Stimulated activated CD4-positive, alpha-beta T cell treated with anti-CD3 and anti-CD28 coated beads, Interleukin-1b, Interleukin-23, amount 100 ng/mL, for 48 hours (primary cell): ENCODE measurements at places on chromosomes 2 and 18.

- no peak for DNase-seq
Observed at GRCh38 chr2:148167855-148168254, 147.0 kb downstream of the MBD5 start.

GRCh38 chr2:25044990-25045389 is 3.1 kb downstream of the EFR3B start:
- peak; percentile 36 for DNase-seq

DNA sequence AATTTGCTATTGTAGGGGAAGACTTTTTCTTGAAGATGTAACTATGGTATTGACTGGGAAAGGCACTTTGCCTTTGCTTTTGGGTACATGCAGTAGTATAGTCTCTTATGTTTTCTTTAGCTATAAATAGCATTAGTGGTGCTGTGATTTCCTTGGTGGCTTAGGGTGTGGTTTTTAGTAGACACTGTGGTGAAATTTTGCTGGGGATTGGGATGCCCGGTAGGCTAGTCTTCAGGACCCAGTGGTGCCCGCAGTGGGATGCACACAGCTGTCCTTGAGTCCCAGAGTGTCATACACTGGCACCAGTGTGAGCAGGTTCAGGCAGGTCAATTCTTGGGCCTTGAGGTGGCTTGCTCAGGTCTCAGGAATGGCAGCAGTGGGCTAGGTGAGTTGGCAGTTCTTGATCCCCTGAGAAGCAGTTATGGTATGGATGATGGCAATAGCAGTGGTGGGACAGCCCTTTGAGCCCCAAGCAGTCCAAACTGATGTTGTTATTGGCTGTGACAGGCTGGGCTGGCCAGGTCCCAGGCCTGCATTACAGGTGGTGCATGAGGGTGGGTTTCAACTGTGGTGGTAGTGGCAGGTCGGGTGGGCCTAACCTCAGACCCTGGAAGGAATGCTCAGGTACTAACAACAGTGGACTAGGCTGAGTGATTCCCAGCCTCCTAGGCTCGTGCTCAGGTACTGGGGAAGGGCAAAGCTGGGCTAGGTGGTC is 124.3 kb downstream of the XRCC5 start:
- no peak for DNase-seq

DNA sequence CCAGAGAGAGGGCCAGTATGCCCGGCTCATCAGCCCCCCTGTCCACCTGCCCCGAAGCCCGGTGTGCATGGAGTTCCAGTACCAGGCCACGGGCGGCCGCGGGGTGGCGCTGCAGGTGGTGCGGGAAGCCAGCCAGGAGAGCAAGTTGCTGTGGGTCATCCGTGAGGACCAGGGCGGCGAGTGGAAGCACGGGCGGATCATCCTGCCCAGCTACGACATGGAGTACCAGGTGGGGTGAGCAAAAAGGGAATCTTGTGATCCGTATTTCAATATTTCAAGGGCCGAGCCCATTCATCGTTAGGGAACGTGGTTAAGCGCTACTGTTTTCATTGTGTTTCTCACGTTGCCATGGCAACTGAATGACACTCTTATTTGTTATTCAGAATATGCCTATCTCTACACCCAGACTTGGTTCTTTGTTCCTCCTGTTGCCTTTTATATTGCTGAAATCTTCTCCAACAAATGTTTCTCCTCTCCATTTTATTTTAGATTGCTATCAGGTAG is 81.5 kb downstream of the NRP2 start:
- peak; percentile 21 for DNase-seq

DNA sequence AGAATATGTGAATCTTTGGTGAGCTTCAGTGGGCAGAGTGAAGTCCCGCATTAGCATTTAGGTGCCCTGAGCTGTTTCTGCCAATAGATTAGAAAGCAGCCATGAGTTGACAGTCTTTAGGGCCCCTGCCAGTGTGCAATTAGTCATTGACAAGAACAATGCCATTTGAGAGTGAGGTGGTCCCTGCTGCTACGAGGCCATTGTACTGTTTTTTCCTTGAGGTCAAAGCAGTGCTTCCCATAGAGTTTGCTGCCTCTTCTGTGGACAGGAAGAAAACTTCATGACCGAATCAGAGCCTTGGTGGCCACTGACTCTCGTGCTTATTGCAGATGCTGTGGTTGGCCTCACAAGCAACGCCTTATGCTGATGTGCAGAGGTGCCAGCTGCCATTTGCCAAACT is 102.7 kb downstream of the SH3BP4 start:
- no peak for DNase-seq

GRCh38 chr18:12406371-12407111 is 1.2 kb upstream of the PRELID3A start:
- no peak for DNase-seq

DNA sequence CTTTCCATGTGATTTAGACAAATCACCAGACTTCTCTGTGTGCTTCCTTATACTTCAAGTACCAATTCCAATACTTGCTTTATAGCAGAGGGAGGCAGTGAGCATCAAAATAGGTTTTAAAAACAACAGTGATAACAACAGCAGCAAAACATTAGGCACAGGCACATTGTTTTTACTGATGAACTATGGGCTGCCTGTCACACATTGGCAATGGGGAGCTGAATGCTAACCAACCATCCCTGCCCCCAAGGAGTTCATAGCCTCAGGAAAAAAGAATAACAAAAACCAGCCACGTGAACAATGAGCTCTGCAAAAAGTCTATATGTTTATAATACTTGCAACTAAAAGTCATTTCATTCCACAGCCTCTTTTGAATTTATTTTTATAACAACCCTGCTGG is 287.9 kb upstream of the TRIB2 start:
- no peak for DNase-seq

DNA sequence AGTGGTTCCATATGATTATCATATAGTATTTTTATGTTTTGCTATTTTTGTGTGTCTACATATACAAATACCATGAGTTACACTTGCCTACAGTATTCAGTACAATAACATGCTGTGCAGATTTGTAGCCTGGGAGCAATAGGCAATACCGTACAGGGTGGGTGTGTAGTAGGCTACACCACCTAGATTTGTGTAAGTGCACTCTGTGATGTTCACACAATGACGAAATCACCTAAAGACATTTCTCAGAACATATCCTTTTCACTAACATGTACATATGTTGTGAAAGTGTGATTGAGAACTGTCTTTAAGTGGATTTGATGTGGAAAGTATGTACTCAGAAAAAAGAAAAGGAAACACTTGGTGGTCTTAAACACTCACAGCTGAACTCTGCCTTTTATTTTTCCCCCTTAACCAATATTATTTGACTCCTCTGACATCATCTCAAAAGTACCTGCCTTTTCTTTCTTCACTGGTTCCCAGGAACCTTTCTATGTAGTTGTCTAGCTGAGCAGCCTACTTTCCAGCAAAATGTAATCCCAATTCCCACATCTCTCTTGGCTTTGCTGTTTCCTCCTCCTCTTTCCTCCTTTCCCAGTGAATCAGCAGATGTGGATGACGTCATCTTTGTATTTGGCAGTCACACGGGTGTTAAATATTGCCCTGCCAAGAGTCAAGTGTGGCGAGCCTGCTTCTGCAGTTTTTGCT is 47.7 kb downstream of the OSBPL6 start:
- DNase-seq: no peak

GRCh38 chr18:12895014-12895413 is 11.0 kb upstream of the PTPN2 start:
- no peak for DNase-seq

DNA sequence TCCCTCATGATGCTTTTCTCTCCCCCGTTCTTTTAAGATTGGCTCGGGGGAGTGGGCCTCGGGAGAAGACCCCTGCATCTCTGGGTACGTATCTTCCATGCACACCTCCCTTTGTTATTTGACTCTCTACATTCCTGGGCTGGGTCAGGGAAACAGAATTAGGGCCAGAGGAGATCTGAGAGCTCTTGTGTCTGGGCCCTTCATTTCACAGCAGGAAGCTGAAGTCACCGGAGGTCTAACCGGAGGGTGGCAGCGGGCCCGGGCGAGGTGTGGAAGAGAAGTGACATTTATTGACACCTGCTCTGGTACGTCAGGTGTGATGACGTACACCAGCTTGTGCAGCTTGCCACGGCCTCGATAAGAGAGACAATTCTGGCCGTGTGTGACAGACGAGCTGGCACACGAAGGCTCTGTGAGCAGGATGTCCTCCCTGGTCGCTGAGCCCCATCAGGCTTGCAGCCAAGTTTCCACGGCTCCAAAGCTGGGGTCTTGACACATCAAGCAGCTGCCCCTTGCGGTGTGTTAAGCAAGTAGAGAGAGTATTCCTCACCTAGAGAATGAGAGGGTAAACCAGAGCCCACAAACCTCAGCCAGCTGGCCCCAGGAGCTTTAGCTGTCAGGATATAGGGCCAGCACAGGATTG is 30.4 kb downstream of the TOGARAM2 start:
- DNase-seq: peak; percentile 68

DNA sequence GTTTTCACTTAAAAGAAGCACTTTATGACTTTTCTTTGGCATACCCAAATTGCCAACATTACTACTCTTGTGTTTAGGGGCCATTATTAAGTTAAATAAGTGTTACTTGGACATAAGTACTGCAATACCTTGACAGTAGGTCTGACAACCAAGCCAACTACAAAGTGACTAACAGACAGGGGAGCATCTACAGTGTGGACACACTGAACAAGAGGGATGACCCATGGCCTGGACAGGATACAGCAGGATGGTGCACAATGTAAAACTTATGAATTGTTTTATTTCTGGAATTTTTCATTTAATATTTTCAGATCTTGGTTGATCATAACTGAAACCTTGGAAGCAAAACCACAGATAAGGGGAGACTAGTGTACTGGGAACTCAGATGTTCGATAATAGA is 4.0 kb upstream of the INPP1 start:
- no peak for DNase-seq

- DNase-seq: no peak
Observed at GRCh38 chr2:18268400-18268799, 292.1 kb downstream of the RDH14 start.

- DNase-seq: no peak
Observed at GRCh38 chr18:8562919-8563318, 46.3 kb upstream of the RAB12 start.

- no peak for DNase-seq
Observed at GRCh38 chr2:165113414-165113813, 90.4 kb downstream of the SCN3A start.

DNA sequence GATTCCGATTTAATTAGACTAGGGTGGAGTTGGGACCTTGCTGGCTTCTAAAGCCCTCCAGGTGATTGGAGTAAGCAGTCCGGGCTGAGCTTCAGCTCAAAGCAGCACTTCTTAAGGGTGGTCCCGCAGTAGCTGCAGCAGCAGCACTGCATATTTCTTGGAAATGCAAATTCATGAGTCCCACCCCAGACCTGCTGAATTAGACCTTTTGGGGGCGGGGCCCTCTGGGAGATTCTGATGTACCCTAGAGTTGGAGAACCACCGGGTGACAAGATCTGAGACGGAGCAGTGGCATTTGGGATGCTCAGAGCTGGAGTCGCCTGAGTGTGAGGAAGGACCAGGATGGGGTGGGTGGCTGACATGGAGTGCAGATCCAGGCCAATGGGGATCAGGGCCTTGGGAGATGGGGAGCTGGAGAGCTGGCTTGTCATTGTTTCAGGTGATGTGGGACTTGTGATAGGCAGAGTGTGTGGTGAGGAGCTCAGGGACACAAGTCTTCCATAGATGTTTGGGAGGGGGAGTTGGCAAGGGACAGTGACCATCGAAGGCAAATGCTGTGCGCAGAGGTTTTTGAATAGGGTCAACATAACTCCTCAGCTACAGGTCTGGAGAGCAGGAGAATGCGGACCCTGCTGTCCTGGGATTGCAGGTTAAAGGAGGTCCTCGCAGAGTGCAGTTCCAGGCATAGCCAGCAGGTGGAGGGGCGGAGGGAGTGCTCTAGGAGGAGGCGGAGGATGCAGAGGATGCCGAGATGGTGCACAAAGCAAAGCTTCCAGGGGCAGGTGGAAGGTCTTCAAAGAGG is 130.9 kb upstream of the RAB12 start:
- DNase-seq: peak; percentile 50

DNA sequence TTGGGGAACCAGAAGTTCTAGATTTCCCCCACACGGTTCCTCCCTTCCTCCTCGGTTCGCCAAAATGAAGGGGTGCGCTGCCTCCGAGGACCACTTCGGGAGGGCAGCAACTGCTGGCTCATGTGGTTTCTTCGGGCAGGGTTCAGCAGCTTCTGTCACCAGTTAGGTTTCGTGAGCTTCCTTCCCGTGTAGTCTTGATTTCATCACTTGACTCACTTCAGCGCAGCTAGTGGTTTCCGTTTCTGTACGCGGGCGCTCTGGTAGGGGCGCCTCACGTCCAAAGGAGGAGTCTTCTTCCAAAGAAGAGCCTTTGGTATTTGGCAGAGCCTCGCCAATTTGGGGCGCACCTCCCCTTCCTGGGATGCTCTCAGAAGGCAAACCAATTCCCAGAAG is 485 bp upstream of the GALNT3 start:
- DNase-seq: peak; percentile 69
